ENCODE measurements at places on chromosomes 11 and 22.

GRCh38 chr11:31813391-31814175, 2.5 kb upstream of the PAX6 start:
- no peak for DNase-seq

- peak; percentile 83 for DNase-seq
These were observed at the start of gene YDJC for GRCh38 chr22:21629255-21630149. Gene YDJC, minus strand, starts transcription at chr22:21630022. Its CDS starts 8 bp downstream, at chr22:21630014.

GRCh38 chr22:47088480-47089158, 326.2 kb downstream of the TBC1D22A start:
- DNase-seq = no peak

GRCh38 chr11:83835423-83835822, 549.3 kb upstream of the CCDC90B start:
- DNase-seq = peak; percentile 87

- DNase-seq = no peak
These were observed 90.3 kb downstream of the MTMR3 start for GRCh38 chr22:29973269-29973668.

DNA sequence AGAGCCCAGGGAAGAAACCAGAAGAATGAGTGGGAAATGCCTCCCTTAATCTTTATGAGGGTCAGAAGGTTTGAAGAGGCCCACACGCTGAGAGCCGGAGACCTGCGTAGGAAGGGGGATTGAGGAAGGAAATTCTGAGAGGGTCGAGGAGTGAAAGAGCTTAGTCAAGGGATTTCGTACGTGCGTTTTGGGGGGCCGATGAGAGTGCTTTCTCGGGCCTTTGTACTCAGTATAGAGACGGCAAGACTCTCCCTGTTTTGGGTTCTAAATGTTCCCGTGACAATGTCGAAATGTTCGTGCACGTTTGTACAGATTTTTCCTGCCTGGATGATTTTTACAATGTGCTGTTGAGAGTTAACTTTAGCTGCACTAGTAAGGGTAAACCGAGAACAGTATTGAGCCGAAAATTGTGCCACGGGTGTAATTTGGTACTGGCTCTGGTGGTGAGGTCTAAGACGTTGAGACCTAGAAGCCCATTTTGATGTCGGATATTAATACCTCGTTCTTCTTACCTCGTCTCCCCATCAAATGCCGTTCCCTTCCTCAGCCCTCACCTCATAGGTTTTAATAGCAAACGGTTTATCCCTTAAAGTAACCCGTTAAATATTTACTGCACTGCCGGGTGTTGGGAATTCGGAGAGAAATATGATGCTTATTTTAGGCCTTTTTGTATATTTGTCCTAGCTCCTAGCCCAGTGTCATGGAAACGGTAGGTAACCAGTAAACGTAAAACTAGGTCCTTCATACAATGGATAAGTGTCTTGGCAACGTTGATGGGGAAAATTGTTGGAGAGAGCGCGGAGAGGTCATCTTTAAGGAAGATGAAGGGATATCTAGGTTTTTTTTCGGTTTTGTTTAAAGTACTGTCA, 734 bp downstream of the C11orf58 start:
- DNase-seq = peak; percentile 17

DNA sequence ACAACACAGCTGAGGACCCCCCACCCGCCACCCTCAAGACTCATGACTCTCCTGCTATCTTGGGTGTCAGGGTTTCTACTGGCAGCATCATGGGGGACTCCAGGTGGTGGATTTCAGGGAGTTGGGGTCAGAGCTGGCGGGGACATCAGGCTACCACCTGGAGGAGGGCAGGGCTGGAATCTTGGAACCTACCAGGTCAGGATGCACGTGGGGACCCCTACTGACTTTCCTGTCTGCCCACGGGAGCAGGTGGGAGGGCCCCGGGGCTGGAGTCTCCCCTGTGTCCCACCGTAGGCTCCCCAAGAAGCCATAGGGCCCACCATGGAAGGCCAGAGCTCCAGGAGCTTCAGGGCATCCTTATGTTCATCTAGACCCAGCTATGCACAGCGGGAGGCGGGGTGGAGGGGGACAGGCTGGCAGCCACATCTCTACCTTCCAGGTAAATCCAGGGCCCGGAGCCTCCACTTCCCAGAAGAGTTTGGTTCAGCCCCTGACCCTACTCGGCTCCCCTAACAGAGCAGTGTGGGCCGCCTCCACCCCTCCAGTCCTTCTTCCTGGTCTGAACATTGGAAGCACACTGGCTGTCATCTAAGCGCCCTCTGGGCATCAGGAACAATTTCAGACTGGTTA, 10.0 kb downstream of the SLC37A2 start:
- DNase-seq = no peak

DNA sequence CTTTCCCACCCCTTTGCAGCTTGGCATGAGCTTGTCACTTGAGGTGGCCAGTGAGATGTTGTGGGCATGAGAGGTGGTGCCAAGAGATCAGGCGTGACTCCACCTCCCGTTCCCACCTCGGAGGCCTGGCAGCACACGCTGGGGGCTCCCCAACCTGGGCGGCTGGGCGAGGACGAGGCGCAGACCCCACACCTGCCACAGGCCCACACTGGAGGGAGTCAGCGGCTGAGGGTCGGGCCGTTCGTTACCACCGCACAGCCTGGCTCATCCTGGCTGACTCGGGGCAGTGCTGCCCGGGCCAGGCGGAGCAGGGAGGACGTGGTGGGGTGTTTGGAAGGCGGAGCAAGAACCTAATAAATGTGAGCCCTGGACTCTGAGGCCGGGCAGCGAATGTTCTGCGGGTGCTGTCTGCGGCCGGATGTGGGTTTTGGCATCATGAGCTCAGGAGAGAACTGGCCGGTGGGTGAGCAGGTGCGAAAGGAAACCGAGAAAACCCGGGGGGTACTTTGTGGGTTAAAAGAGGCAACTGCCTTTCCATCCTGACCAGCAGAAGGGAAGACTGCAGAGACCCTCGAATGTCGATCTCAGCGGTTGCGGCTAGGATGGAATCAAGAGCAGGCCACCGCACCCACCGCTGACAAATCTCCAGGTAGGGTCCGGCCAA, 10.2 kb upstream of the IFITM3 start:
- no peak for DNase-seq

GRCh38 chr11:36449561-36450096, 60.4 kb downstream of the TRAF6 start:
- DNase-seq = no peak

DNA sequence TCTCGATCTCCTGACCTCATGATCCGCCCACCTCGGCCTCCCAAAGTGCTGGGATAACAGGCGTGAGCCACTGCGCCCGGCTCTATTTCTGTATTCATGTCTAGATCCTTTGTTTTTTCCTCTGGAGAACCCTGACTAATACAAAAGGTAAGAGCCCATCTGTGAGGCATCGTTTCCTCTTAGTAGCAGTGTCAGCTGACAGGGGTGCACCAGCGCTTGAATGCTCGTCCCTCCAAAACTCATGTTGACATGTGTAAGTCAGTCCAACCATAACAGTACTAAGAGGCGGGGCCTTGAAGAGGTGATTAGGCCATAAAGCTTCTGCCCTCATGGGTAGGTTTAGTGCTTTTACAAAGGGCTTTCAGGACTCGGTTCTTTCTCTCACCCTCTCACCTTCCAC, 470.1 kb upstream of the B3GAT1 start:
- no peak for DNase-seq
